ENCODE measurements at places on chromosomes 6 and 20. TPM values are rescaled to one million over a fixed set of nuclear protein-coding genes. Genes with fewer than 3 reads are reported as not detected.

Gene NDUFAF4
- total RNA-seq = 65.4 TPM

Gene IPCEF1
- 11.6 TPM for total RNA-seq

Gene RNF144B
- total RNA-seq = 3.9 TPM

DNA sequence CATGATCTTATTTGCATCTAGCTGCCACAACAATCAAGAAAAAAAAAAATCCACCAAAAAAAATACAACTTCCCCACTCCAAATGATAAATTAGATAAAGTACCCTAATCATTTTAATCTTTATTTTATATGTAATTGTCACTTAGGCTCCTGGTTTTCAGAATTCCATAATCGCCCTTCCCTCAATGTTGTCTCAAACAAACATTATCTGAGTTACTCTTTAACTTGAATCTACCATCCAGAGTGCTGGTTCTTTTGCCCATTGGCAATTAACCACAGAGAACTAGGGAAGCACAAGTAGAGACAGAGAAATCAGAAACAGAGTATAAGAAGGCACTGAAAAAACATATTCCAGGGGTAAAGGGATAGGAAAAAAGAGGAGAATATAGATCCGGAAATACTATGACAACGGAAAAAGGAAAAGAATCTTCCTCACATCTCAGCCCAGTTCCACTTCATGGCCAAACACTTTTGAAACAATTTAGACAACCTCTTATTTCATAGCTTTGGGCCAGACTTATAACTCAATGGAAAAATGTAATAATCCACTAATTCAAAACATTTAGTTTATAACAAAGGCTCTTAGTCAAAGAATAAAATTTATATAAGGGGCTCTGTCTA, 861 bp upstream of the NHSL1 start:
- no peak for DNase-seq

GRCh38 chr20:3382836-3383235, 24.6 kb downstream of the DNAAF9 start:
- no peak for DNase-seq

DNA sequence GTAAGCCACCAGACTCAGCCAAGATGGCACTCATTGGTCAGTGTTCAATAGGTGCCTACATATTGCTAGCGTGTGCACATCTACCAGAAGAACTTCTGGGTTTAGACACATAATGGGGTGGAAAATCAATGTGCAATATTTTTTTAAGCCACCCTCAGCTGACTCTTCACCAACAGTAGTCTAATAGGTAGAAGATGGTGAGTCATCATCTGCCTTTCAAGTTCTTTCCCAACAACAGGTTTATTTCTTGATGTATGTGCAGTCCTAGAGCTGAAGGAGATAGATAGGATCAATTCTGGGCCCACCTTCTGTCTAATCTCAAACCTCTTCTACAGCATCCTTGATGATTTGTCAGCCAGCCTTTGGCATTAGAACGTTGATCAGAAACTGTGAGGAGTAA, 41.3 kb downstream of the IRAK1BP1 start:
- DNase-seq = no peak

DNA sequence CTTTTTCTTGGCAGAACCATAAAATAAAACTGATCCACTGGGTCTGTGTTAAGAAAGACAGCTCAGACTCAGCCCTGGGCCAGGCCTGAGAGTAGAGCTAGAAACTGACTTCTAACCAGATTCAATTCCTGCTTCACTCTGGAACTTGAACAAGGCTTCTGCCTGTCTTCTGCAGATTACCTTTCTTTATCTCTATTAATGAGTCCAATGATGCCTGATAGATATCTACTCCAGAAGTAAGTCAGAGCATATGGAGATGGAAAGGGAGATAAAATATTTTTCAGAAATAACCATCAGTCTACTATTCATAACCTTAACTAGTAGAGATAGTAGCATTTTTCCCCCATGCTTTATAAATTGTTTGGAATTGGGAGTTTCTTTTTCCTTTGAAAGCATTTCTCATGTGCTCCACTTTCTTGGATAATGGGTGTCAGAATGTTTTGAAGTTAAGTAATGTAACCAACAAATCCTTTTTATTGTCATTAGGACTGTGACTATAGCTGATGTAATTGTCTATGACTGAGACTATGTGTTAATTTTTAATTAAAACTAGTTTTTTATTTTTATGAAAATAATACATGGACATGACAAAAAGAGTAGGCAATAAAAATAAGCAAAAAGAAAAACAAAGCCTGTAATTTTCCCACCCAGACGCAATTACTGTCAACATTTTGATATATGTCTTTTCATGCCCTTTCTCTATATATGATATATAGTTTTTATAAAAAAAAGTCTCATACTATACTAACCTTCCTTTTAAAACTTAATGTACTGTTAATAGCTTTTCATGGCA, 7.2 kb downstream of the SOBP start:
- DNase-seq = no peak

DNA sequence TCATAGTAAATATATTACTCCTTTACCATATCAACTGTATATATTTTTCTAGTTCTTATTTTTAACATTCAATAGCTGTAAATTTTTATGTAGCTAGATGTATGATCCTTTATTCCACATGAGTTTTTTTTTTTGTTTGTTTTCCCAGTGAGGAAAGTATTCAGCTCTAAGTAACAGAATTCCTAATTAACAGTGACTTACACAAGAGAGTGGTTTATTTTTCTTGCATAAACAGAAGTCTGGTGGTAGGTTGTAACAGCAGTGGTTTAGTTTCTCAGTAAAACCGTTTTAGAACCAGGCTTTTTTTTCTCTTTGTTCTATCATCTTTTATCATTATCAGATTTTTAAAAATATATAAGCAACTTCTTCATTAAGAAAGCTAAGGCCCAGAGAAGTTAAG, 116.9 kb upstream of the FLRT3 start:
- DNase-seq = no peak

DNA sequence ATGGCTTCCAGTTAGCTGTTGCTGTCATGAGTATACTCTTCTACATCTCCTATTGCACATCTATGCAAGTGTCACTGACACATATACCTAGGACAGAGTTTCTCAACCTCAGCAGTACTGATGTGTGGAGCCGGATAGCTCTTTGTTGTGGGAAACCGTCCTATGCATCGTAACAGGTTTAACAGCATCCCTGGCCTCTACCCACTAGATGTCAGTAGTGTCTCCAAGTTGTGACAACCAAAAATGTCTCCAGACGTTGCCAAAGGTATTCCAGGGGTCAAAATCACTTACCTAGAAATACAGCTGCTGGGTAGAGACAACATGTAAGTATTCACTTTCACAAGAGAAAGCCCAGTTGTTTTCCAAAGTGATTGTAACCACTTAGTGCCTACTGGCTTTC, 637.6 kb downstream of the RNF144B start:
- DNase-seq = no peak

Measured in activated CD4-positive, alpha-beta T cell treated with anti-CD3 and anti-CD28 coated beads for 36 hours (primary cell).